Lung microvascular endothelial cell (primary cell): ENCODE measurements at places on chromosomes 6 and 20. TPM values are rescaled to one million over a fixed set of nuclear protein-coding genes. Genes with fewer than 3 reads are reported as not detected.

DNA sequence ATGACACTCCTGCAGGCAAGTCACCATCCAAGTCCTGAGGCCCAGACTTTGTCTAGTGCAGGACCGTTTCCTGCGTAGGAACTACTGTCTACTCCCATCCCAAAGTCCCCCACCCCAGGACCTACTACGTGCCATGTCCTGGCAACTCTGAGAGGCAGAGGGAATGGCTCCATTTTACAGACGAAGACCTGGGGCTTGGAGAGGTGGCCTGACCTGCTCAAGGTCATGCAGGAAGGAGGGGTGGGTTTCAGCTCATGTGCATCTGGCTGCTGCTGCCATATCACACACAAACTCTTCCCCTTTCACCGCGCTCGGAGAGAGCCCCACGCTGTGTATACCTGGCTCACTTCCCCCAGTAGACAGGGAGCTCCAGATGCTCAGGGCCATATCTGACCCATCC, 1.2 kb upstream of the NOL4L start:
- no peak for DNase-seq

GRCh38 chr6:28757429-28758045, 166.2 kb downstream of the TRIM27 start:
- DNase-seq, result no peak

DNA sequence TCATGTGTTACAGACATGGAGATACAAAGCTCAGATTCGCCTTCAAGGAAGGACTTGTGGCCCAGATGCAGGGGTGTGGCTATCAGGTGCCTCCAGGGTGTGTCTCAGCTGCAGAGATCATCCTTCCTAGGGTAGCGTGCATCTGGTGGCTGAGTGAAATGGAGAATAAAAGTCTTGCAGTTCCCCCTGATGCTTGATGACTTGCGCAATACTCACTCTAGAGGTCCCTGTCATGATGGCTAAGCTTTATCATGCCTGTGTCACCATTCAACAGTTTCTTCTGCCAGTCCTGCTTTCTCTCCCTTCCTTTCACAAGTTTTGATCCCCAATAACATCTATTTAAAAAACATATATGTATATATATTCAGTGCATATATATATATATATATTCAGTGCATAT, 228.1 kb downstream of the PAX1 start:
- DNase-seq, result no peak

- DNase-seq, result peak; percentile 100
Observed at GRCh38 chr6:166556863-166557322, 29.6 kb downstream of the RAMACL start.

- no peak for DNase-seq
Observed at GRCh38 chr6:37777272-37777834, 42.2 kb upstream of the ZFAND3 start.

- DNase-seq, result no peak
Observed at GRCh38 chr6:14172562-14172961, 55.0 kb downstream of the CD83 start.

DNA sequence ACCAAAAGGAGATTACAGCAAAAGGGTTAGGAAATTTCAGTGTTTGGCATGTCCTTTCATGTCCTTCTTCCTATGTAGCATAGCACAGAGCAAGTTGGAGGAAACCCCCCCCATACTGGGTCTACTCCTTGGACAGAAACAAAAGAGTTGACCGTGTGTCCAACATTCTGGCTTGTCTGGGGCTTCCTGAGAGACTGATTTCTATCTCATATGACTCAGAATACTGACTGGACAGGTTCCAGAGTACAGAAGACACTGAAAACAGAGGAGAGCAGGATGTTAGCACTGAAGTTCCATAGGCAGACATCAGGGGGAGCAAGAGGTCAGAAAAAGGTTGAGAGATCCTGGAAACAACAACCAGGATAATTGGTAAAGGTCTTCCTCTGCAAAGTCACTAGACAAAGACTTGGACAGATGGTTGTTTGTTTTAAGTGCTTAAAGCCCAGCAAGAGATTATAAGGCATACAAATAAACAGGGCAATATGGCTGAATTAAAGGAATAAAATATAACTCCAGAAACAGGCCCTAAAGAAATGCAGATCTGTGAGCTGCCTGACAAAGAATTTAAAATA, 48.4 kb downstream of the USP49 start:
- DNase-seq, result peak; percentile 89

DNA sequence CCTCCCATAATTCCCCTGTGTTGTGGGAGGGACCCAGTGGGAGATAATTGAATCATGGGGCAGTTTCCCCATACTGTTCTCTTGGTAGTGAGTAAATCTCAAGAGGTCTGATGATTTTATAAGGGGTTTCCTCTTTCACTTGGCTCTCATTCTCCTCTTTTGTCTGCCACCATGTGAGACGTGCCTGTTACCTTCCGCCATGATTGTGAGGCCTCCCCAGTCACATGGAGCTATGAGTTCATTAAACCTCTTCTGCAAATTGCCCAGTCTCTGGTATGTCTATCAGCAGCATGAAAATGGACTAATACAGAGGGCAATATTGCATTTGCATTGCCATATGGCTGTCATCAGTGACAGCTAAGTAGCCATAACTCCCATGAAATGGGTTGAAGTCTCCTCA, 63.2 kb downstream of the ZNF217 start:
- no peak for DNase-seq

GRCh38 chr6:154314084-154314483, 42.5 kb downstream of the IPCEF1 start:
- no peak for DNase-seq

DNA sequence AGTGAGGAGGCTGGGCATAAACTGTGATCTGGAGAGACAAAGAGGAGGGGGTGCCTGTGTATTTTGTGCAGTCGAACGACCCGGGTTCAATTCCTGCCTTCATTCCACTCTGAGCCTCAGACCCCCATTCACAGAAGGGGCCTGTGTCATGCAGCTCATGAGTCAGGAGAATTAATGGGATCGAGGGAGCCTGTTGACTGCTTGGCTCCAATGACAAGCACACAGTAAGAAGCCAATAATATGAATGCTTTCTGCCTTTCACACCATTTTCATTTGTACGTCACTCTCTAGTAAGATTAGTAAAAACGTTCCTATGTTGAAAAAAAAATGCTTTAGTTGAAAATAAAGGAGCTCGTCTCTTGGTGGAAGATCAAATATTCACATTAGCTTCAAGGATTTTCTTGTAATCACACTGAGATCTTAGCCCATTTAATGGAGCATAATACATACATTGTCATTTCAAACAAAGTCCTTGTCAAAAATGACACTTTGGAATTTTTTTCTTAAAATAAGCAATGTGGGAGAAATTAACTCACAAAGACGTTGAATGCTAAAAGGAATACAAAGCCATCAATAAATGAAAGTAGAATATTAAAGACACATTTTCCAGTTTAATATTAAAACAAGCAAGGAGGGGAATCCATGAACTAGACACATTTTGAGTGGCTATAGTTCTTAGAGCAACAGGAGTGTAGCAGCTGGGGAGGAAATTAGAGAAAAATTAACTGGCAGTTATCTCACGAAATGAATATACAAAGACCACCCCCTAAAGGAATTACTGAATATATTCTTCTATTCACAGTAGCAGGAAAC, 246.7 kb upstream of the AFDN start:
- no peak for DNase-seq

DNA sequence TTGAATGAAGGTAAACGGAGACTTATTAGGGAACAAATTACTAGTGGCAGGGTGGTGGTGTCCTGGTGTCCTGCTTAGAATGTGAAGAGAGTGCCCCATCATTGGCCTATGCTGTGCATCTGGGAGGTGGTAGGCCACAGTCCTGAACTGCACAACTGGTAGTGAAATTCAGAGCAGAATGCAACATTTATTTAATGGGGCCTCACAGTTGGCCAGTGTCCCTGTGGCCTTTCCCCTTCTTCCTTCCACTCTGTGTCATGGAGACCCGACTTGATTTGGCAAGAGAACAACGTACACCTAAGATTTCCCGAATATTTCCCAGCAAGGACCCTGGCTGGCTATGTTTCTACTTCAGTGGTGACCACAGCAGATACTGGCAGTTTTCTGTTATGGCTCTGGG, 206.9 kb downstream of the LRFN2 start:
- no peak for DNase-seq

DNA sequence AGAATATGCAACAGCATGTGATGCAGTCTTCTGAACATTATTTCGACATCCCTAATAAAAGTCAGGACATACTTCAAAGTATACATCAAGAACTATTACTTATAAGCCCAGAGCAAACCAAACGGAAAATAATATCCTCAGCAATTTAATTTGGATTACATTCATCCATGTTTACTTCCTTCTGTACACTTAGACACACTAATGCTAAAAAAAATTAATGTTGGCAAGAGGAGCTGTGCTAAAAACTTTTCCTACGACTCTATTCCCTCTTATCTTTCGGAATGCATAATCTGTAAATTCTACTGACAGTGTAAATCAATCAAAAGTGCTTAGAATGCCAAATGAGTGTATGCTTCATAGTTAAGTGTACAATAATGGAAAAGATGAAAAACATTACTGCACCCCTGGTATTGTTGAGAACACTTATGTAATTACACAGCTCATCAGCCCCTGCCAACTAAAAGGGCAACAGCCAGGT, 301.2 kb upstream of the HSF2 start:
- DNase-seq, result no peak

GRCh38 chr20:36929290-36929689, 22.2 kb downstream of the SAMHD1 start:
- peak; percentile 13 for DNase-seq

DNA sequence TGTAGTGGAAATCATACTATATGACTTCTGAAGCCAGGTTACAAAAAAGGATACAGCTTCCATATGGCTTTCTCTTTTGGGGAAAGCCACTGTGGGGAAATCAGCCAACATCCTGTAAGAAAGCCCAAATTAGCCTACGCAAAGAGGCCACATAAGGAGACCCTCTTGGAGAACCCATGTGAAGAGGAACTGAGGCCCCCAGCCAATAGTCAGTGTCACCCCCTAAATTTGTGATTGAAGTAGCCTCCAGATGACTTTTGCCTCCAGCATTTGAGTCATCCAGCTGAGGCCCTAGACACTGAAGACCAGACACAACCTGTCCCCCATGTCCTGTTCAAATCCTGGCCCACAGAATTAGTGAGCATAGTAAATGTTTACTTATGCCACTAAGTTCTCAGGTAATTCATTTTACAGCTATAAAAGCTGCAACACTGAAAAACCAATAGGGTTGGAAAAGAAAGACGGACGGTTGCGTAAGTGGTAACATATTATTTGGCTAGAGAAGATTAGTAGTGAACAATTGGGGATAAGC, 60.4 kb downstream of the HMGCLL1 start:
- DNase-seq, result no peak

- peak; percentile 43 for DNase-seq
Observed at GRCh38 chr6:106360410-106360988, at the start of gene CRYBG1. Gene CRYBG1 (plus strand): TSS chr6:106360717. CDS start chr6:106360909, 192 bp downstream.

DNA sequence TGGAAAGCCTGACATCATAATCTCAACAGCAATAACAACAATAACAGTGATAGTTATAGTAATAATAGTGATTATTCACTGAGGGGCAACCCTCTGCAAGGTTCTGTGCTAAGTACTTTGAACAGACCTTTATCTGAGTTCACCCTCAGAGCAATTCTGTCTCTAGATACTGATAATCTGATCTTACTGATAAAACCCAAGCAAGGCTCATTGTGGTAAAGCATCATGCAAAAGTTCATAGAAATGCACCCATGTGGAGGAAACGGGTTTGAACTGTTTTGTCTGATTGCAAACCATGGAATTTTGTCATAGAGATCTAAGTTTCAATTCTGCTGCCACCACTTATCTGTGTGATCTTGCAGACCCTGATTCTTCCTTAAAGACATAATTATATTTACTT, 1.3 kb upstream of the KIAA0408 start:
- DNase-seq, result no peak

- no peak for DNase-seq
Observed at GRCh38 chr20:49646126-49646525, 67.6 kb downstream of the B4GALT5 start.

DNA sequence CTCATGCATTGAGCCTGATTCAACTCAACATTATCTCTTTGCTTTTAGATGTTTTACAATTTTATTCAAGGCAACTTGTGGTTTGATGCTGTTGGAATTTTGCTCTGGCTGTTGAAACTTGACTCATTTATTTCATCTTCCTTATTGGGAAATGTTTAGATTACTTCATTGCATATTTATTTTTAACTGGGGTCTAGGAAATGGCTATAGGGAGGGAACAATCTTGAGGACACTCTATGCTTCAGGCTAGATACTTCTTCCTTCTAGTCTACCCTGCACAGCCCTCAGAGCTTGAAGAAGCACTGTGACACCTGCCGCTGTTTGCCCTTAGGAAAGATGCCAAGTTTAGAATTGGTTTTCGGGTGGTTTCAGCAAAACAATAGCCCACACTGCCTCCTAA, 183.4 kb downstream of the ADGRG6 start:
- DNase-seq, result no peak

- DNase-seq, result no peak
Observed at GRCh38 chr20:39897781-39898466, 791.1 kb downstream of the MAFB start.

- DNase-seq, result no peak
Observed at GRCh38 chr6:101294676-101295075, 98.8 kb upstream of the GRIK2 start.

DNA sequence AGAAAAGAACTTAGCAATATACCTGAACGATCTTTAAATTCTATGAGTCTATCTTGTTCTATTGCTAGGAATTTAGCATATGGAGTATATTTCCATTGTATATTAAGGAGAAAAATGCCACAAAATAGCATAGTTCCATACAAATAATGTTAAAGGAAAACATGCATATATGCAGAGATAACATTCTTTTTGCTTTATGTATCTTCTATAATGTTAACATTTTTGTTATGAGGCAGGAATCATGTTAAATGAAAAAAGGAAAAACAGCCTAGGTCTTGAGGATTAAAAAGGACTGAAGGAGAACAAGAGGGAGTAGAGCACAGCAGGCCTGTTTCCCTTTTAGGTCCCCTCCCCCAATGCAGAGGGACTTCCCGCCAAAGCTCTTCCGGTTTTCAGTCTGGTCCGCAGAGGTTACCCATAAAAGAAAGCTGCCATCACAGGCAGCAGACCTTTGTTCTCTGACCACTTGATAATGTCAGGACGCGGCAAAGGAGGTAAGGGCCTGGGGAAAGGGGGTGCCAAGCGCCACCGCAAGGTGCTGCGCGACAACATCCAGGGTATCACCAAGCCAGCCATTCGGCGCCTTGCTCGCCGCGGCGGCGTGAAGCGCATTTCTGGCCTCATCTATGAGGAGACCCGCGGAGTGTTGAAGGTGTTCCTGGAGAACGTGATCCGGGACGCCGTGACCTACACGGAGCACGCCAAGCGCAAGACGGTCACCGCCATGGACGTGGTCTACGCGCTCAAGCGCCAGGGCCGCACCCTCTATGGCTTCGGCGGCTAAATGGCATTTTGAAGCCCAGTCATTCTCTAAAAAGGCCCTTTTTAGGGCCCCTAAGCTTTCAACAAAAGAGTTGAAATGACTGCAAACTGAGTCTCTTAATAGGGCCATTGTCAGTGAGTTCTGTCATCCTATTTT, 108.4 kb upstream of the PRSS16 start:
- peak; percentile 51 for DNase-seq

GRCh38 chr6:16698997-16699868, 62.0 kb downstream of the ATXN1 start:
- no peak for DNase-seq

GRCh38 chr6:146246028-146246427, 217.2 kb downstream of the GRM1 start:
- DNase-seq, result no peak

The RAD21L1 gene
- total RNA-seq, result not detected in 2 replicates

The TAP1 gene
- 22.4 and 31.7 TPM in 2 replicates for total RNA-seq

The SCUBE3 gene
- 0.60 and 0.87 TPM in 2 replicates for total RNA-seq

The ARFGEF3 gene
- total RNA-seq, result 1.8 and 2.0 TPM in 2 replicates

The NNAT gene
- total RNA-seq, result 0.22 TPM in 1 of 2 replicates, not detected in the other

The PDCD2 gene
- 49.0 and 50.1 TPM in 2 replicates for total RNA-seq

The SUMO4 gene
- total RNA-seq, result 0.44 and 1.2 TPM in 2 replicates

The CEBPB gene
- total RNA-seq, result 8.5 and 35.9 TPM in 2 replicates

The ZNF133 gene
- total RNA-seq, result 10.7 and 15.1 TPM in 2 replicates

The TMEM170B gene
- 1.1 and 2.0 TPM in 2 replicates for total RNA-seq

The DEFB112 gene
- total RNA-seq, result not detected in 2 replicates
